ENCODE measurements at places on chromosomes 12 and 14.

DNA sequence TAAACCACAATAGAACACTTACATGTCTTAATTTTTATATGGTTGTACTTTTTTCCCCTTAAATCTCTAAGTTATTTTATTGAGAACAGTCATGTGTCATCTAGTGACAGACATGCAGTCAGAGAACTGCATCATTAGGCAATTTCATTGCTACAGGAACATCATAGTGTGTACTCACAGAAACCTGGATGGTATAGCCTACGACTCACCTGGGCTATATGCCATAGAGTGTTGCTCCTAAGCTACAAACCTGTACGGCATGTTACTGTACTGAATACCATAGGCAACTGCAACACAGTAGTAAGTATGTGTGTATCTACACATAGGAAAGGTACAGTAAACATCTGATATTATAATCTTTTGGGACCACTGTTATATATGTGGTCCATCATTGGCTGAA is 557.6 kb downstream of the PRKD1 start:
- no peak for DNase-seq

DNA sequence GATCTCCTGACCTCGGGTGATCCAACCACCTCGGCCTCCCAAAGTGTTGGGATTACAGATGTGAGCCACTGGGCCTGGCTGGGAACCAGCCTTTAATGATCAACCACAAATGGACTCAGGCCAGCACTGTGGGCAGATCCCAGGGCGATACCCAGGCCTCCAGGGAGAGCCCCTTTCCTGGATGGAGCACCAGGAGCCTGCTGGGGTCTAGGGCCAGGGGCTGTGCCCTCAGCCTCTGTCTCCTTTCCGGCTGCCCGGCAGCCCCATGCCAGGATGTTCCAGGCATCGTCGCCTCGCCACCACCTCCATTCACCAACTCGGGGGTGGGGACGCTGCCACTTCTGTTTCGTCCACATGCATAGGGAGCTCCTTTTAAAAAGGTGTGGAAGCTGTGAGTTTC is 2.3 kb downstream of the ADGRD1 start:
- DNase-seq = no peak

GRCh38 chr12:79537675-79538074 is 153.1 kb downstream of the PAWR start:
- no peak for DNase-seq

GRCh38 chr14:71474301-71475265 is 457.6 kb upstream of the RGS6 start:
- no peak for DNase-seq

GRCh38 chr12:7905071-7905470 is 30.9 kb downstream of the SLC2A3 start:
- no peak for DNase-seq

DNA sequence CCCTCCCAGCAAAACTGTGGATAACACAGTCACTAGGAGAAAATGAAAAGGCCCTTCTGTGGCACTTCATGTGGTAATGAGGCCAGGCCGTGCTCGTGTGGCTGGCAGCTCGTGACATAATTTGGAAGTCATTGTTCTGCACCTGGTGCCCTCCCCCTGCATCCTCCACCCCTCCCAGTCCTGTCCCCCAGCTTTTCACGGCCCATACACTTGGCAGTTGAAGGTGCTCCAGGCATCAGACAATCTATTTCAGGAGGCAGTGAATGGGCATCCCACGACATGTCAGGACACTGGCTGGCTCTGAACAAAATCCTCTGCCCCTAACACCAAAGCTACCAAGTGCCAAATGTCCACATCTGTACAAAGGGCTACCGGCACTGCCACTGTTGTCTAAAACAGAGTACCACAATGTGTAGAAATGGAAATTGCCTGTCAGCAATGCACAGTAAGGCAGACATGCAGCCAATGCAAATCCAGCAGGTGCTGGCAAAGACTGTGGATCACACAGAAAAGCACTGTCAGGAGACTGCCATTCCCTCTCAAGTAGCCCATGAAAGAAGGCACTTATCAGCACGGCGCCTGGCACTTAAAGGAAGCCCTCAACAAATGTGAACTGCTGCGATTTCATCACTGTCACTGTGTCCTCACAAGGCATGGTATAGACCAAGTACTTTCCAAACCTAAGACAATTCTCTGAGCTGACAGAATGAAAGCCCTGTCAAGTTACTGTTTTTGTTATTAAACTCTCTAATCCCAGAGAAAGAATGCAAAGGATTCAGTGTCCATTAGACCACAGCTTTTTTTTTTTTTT is 39.1 kb downstream of the CORO1C start:
- DNase-seq = no peak

DNA sequence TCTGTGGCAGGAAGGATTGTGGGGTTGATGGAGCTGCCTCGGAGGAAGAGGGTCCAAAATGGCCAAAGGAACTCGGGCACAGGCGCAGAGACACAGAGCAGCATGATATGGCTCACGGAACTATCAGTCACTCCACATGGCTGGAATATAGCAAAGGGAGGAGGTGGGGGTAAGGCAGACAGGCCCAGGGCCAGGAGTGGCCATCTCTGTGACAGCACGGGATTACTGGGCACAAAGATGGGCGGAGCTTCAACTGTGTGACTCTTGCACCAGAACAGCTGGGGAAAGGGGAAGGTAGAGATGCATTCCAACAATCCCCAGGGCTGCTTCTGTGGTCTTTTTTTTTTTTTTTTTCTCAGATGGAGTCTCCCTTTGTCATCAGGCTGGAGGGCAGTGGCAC is 24.8 kb upstream of the EML1 start:
- DNase-seq = no peak

GRCh38 chr14:59871166-59871495 is 555 bp upstream of the RTN1 start:
- no peak for DNase-seq

- no peak for DNase-seq
Observed at GRCh38 chr14:59208224-59208814, 19.9 kb downstream of the DAAM1 start.

DNA sequence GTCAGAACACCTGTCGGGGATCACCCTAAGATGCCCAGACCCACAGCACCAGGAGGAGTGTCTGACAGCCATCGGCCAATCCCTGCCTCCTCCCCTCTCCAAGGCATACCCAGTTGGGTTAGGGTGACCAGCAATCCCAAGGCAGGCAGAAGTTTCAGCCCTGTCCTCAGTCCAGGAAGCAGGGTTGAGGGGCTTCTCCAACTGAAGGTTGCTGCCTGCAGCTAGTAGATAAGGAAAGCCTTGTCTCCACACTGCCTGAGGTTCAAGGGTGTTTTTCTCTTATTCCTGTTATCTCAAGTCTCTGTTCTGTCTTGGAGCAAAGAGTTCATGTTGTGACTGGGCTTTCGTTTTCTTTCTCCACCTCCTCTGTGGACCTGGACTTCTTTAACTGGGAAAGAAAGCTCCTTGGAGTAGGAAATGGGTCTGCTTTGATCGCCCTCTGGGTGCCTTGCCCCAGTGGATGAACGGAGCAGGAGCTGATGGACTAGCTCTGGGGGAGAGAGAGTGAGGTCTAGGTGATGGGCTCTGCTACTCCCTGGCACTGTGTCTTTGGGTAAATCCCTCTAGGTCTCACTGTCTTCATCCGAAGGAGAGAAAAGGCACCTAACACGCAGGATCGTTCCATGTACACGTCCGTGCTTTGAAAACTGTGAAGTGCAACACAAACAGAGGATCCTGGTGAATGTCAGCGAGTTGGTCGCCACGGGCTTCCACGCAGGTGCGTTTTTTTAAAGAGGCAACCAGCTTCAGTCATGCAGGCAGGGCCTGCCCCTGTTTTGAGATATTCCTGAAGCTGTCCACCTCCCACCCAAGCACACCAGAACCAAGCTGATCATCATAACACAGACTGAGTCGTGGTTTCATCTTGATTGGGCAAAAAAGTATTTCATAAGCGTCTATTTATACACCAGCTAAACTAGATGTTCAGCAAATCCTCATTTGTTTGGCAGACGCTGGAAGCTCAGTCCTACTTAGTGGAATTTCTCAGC is 52.5 kb upstream of the FOXN3 start:
- DNase-seq = no peak

DNA sequence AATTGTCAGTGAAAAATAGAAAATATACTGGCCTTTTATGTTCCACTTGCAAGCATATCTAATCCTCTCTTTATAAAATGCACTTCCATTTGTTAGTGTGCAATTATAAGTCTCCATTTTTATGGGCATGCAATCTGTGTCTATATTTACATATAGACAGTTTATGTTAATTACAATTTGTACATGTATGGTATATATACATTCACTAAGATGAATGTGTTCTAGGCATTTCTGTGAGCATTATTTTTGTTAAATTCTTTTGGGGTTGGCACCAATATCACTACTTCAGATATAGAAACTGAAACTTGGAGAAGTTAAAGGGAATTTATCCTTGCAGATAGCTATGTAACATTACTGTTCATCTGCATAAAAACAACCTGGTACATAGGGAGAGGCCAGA is 470.8 kb upstream of the LMO3 start:
- no peak for DNase-seq

GRCh38 chr12:48109424-48109823 is 3.5 kb upstream of the SENP1 start:
- DNase-seq = no peak
